Right cardiac atrium (tissue), 5 donors: ENCODE measurements at places on chromosomes 5 and 9.

DNA sequence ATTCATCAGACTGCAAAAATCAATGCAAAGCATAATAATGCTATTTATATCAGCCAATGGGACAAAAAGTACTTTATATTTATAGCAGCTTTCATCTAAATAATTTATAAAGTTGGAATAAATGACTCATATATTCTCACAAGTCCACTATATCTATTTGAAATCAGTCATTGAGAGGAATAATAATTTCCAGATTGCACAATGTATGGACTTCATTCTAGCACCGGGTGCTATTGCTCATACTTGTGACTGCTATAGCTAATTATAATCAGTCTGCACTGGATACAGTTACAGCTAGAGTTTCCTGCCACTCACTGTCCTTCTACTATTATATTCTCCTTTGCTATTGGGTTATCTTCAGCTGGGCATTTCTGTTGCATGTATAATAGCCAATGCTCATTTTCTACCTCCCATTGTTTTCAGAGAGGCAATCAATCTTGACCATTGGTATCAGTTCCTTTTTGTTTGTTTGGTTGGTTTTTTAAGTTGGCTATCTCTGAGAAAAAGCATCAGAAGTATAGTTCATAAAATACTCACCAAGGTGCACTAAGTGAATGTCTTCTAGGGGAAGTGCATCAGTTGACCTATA is 1.9 kb downstream of the CDH18 start:
- no peak for DNase-seq

- DNase-seq = no peak
These were observed 49.1 kb downstream of the IPPK start for GRCh38 chr9:92620845-92621244.

- DNase-seq = no peak
These were observed 636.4 kb upstream of the ARRDC3 start for GRCh38 chr5:92019376-92019990.

DNA sequence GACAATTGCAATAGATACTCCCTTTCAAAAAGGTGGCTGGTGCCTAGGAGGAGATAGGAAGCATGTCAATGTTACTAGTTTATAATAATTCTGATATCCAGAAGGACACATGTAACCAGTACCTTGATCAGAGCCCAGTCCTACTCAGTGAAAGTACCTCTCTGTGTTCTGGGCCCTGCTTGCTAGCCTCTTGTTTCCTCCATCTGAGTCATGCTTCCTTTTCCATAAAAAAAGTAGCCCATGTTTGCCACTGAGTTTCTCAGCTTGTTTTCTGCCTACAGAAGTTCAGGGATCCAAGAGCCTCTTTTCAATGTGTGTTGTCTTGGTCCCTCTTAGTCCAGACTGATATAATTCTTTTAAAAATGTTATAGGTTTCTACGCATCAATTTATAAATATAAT is 149.0 kb downstream of the SSBP2 start:
- no peak for DNase-seq

DNA sequence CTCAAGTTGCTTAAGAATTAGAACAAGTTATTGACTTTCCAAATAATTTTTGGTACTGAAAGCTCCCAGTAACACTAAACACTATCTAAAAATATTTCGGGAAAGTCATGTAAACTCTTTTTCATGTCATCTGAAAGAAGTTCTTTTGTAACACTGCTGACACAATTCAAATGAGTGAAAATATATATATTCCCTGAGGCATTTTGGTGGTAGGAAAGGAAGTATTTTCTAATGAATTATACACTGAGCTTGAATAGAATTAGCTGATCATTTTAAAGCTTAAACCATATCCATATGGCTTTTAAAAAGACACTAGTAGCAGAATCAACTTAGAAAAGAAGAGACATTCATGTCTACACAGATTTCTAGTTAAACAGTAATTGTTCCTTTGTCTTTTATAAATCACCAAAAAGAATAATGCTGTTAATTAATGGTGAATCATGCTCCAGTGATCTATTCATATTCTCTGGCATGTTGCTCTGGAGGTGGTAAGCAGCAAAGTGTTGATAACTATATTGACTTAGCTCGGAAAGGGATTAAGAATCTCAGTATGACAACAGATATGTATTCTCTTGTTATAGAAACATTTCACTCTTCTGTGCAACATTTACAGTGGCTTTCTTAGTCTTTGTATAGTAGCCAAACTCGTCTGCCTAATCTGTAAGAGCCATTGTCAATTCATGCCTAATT is 27.4 kb upstream of the RFX3 start:
- no peak for DNase-seq

GRCh38 chr9:129732946-129733631 is 19.8 kb downstream of the PTGES start:
- no peak for DNase-seq

- no peak for DNase-seq
These were observed 22.0 kb downstream of the MAST4 start for GRCh38 chr5:66617991-66618768.

DNA sequence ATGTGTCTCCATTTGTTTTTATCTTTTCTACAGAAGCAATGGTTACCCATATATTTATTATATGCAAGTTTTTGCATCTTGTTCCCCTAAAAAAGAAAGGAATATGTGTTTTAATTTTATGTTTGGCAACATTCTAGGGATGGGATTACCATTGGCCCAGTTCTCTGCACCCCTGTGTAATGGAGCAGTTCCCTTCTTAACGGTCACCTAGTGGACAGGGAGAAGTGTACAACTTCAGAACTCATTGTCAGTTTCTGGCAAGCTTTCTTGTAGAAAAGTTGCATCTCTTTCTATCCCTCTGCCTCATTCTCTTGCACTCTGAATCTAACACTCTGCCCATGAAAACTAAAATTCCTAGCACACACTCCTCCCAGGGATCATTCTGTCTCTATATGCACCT is 78.2 kb downstream of the DOCK8 start:
- no peak for DNase-seq

DNA sequence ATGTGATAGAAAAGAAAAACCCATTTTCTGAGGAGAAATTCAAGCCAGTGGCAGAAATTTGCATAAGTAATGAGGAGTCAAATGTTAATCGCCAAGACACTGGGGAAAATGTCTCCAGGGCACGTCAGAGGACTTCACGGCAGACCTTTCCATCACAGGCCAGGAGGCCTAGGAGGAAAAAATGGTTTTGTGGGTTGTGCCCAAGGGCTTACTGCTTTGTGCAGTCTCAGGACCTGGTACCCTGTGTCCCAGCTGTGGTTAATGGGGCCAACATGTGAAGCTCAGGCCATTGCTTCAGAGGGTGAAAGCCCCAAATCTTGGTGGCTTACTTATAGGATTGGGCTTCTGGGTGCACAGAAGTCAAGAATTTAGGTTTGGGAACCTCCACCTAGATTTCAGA is 54.8 kb upstream of the ADAMTS2 start:
- no peak for DNase-seq

DNA sequence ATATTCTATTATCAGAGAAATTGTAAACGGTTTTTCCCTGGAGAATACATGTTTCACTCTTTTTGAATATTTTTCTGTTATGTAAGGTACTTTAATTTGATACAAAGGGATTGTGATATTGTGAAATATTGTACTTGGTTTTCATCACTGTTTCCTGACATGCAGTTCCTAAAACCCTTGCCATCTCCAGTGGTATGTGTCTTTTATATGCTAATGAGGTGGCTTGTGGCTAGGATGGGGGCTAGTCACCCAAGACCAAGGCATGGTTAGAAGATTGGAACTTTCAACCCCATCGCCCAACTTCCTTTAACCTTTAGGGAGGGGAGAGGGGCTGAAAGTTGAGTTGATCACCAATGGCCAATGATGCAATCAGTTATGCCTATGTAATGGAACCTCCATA is 160.6 kb downstream of the TAF11L14 start:
- DNase-seq = no peak

DNA sequence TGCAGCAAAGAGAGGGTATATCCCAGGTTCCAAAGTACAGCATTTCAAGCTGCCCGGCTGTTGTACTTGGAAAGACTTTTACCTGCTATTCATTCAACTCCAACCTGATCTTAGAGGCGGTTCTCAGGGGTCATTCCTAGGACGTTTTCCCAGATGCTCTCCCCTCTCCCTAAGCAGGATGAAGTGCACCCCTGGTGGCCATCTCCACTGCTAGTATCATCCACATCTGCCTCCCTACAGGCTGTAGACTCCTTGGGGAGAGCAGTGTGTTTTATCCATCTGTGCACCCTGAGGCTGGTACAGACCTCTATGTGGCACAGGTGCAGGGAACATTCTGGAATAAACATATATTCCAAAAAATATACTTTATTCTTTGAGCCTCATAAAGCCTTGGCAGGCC is 56.8 kb downstream of the PTPN3 start:
- DNase-seq = no peak

DNA sequence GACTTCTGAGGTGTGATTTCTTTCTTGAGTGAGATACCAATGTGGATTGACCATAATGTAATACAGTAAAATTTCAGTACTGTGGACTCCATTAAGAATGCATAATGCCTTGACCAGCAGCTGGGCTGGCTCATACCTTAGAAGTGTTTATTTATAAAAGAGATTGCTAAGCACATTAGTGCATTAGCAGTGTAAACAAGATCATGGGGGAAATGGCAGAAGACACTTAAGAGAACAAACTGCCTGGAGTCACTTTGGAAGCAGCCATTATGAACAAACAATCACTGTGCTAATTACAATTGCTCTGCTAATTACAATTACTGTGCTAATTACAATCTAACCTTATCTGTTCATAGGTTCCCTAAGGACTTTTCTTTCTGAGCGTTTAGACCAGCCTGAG is 104.2 kb downstream of the TRIM32 start:
- no peak for DNase-seq

DNA sequence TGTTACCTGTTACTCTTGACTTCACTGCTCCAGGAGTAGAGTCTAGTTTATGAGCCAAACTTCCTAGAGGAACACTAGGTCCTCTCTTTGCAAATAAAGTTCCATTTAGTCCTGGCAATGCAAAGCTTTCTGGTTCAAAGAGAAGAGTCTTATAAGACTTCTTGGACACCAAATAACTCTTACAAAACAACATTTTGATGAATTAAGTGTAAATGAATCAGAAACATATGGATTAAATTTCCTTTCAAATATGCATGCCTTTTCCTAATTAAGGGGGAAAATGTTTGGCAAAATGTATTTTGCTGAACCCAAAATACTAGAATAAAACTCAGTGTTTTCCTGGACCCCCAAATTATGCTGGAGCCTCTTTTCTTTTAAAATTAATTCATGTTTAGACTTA is 388.0 kb downstream of the FGF10 start:
- no peak for DNase-seq

DNA sequence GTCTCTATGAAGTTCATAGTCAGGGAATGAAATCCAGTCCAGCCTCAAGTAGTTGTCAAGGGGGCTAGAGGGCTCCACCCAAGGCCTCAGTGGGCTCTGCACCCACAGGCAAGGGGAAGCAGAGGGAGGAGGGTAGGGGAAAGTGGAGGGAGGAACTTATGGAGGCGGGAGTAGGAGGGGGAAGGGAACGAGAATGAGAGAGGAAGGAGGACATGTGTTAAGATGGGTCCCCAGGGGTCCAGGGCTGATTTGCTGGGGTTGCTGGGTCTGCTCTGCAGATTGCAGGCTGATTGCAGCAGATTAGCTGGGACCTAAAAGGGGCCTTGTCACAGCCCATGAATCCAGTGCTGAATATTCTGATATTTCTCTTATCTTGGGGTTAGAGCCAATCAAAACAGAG is 166.9 kb upstream of the IL12B start:
- DNase-seq = no peak

DNA sequence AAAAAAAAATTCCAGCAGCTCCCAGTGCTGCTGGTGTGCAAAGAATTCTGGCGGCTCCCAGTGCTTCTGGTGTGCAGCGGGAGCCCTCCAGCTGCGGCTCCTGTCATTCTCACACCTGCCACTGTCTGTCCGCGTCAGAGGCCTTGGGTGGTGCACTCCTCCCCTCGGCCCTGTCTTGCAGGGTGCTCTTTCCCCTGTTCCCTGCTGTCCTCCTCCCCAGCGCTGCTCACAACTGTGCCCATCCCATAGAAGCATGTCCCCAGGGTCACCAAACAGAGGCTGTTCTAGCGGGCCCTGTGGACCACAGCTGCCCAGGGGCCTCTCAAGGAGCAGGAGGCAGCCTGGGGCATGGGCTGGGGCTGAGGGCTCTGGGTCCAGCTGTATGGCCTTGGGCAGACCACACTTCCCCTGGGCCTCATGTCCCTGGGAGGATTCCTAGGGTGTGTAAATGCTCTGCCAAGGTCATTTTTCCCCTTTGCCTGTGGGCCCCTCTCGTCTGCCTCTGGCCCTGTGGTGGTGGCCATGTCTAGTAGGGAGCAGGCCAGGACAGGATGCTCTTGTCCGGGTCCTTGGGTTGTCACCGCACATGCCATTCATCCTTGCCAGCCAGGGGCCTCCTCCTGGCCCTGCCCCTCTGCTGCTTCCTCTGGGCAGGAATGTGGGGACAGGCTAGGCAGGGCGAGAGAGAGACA is 68.2 kb downstream of the PHF2 start:
- DNase-seq = no peak

DNA sequence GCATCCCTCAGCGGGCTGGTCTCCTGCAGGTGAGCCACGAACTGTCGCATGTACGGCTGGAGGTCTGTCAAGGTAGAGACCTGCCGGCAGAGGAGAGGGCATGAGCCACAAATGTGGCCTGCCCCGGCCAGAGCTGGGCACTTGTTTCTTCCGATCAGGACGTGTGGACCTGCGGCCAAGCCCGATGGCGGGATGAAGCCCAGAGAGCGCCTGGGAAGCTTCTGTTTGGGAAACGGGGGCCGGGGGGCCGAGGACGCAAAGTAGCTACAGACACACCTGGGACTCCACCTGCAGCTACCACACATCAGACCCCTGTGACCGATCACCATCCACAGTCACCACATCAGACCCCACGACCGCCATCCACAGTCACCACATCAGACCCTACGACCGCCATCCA is 22.7 kb downstream of the TERT start:
- peak; percentile 43 for DNase-seq

- no peak for DNase-seq
These were observed 34.3 kb downstream of the SLC12A7 start for GRCh38 chr5:1077491-1078020.

DNA sequence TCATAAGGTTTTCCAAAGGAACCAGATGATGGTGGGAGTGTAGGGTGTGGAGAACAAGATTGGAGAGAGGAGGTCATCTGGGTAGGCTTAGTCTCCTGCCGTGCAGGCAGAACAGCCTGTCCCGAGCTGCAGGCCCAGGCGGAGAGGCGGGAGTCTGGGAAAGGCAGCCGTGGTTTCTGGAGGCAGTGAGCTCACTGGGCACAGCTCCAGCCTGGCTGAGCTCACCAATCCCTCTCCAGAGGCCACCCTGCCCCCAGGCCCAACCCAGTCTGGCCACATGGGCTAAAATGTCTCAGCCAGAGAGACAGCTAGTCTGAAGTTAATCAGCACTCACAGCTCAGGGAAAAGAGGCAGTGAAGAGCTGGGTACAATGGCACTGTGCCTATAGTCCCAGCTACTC is 12.3 kb downstream of the P4HA2 start:
- peak; percentile 98 for DNase-seq

GRCh38 chr9:746661-747434 is 94.6 kb upstream of the DMRT1 start:
- no peak for DNase-seq
